Thoracic aorta (tissue), 2 donors: ENCODE measurements at places on chromosomes 5 and 9. TPM values are rescaled to one million over a fixed set of nuclear protein-coding genes. Genes with fewer than 3 reads are reported as not detected.

DNA sequence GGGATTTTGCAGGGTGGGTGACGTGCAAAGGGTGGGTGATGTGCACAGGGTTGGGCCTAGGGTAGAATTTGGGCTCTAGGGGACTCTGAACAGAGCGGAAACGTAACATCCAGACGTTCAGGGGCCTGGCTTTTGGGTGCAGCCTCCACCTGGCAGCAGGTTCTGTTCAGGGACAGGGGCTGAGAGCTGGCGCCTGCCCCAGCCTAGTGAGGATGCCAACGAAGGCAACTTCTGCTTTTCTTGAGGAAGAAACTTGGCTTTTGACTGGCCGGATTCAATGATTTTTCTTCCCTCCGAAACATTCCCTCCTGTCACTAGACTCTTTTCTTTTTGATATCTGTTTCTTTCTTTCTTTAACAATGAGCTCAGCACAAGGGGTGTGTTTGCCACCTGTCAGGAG is 38.6 kb upstream of the SLC6A19 start:
- H3K4me1 ChIP-seq = no peaks in the 10 kb centered on the region
- DNase-seq = no peak
- H3K27ac ChIP-seq = no peak overlapping the region
- H3K27me3 ChIP-seq = no peaks in the 10 kb centered on the region
- no peak overlapping the region for H3K4me3 ChIP-seq

GRCh38 chr9:127067603-127068220 is 54.7 kb downstream of the ANGPTL2 start:
- no peaks in the 10 kb centered on the region for H3K36me3 ChIP-seq
- H3K27me3 ChIP-seq = no peaks in the 10 kb centered on the region
- H3K27ac ChIP-seq = no peak overlapping the region

GRCh38 chr5:179780362-179780761 is 13.4 kb upstream of the LTC4S start:
- no peak for DNase-seq
- no peaks in the 10 kb centered on the region for H3K4me1 ChIP-seq
- H3K27ac ChIP-seq = no peak overlapping the region
- no peaks in the 10 kb centered on the region for H3K27me3 ChIP-seq
- H3K36me3 ChIP-seq = peaks cover 19% of the 10 kb centered on the region
- no peak overlapping the region for H3K4me3 ChIP-seq

The IFNK gene
- not detected for total RNA-seq

The PCDHGB3 gene
- total RNA-seq = 15.4 TPM

DNA sequence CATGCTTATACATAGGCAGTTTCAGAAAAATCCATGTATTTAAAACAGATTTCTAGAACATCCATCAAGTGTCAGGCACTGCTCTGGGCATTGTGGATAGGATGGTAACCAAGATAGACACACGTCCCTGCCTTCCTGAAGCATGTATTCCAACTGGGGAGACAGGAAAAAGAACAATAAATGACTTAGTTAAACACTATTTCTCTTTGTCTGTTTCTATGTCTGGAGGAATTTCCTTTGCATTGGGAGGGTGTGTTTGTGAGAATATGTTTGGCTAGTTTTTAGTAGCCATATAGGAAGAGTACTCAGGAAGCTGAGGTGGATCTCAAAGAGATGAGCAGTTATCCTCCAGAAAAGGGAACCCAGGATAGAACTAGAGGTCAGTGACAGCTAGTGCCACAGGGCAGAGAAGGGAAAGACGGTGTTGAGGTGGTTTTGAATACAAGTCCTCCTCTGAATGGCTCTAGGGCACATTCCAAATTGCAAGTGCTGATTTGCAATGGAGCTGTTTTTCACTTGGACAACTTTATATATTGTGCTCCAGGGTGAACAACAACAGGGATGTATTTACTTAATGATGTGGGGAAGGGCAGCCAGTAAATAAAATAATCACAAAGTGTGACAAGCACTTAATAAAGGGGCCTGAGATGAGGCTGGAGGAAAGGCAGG is 144.7 kb upstream of the SHB start:
- no peak for DNase-seq
- no peaks in the 10 kb centered on the region for H3K36me3 ChIP-seq
- no peak overlapping the region for H3K4me3 ChIP-seq
- no peak overlapping the region for H3K27ac ChIP-seq
- H3K27me3 ChIP-seq = no peaks in the 10 kb centered on the region
- no peaks in the 10 kb centered on the region for H3K4me1 ChIP-seq

DNA sequence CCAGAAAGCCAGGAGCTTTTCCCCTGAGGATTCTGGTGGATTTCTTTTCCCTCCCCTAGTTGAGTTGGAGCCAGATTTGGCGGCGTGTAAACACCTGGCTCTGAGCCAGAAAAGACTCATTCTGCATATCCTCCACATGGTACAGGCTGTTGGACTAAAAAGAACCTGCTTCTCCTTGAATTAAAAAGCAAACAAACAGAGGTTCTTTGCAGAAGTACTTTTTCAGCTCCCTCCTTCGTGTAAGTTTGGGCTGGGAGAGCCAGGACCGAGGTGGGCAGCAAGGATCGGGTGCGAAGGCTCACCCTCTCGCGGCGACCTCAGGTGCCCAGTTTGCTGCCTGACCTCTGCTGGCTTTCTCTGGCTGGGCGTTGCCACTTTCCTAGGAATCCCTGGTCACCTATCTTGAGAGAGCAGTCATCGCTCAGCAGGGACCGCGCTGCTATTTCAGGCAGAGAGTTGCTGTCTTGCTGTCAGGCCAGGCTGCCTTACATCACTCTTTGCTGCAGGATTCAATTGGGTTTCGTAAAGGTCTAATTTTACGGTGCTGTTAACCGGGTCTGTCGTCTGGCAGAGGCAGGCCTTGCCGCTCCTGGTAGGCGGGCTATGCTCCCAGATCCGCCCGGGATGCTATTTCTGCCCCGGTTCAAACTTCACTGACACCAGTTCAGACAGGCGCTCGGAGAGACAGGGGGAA is 3.2 kb downstream of the PAPPA start:
- H3K4me3 ChIP-seq = peak overlapping the region; percentile 81
- peak overlapping the region; percentile 84 for H3K27ac ChIP-seq
- H3K27me3 ChIP-seq = no peaks in the 10 kb centered on the region

DNA sequence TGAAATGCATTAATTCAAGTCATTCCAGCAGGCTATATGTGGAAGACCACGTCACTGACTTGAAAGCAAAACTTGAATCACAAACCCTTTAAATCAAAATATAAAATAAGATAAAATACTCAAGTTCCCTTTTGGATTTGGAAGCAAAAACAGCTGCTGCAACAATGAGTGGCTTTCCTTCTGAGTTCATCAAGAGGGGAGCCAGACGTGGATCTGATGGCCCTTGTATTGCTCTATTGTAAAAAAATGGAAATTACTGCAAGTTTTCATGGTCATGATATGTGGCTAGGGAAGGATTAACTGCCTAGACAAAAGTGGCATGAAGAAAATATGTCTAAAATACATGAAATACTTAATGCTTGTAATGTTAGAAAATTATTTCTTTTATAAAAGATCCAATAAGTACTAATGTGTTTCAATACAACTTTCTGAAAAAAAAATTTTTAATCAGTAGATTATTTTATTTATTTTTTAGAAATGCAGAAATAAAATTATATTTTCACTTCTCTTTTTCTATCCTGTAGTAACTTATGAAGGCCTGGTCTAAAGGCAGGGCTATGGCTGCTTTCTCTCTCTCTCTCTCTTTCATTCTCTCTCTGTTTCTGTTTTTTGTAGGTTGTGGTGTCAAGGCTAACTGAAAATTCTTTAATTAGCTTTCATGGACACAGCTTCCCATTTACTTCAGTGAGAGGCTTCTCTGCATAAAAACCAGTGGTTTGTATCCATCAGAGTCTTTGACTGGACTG is 24.0 kb downstream of the LIX1 start:
- DNase-seq = no peak
- no peaks in the 10 kb centered on the region for H3K27me3 ChIP-seq
- no peaks in the 10 kb centered on the region for H3K4me1 ChIP-seq
- H3K4me3 ChIP-seq = no peak overlapping the region
- H3K36me3 ChIP-seq = no peaks in the 10 kb centered on the region
- H3K27ac ChIP-seq = no peak overlapping the region

GRCh38 chr5:107869438-107870115 is 198.8 kb upstream of the EFNA5 start:
- H3K27ac ChIP-seq = no peak overlapping the region
- no peaks in the 10 kb centered on the region for H3K36me3 ChIP-seq
- no peak for DNase-seq
- H3K4me1 ChIP-seq = peaks cover 23% of the 10 kb centered on the region
- H3K27me3 ChIP-seq = no peaks in the 10 kb centered on the region

The CCL21 gene
- not detected for total RNA-seq

The QRFP gene
- total RNA-seq = not detected

- H3K4me1 ChIP-seq = peaks cover 5% of the 10 kb centered on the region
- H3K27ac ChIP-seq = no peak overlapping the region
- H3K27me3 ChIP-seq = no peaks in the 10 kb centered on the region
Observed at GRCh38 chr5:95285409-95285755, 488 bp upstream of the MCTP1 start.

The MYO10 gene
- 11.4 TPM for total RNA-seq

The GMCL2 gene
- total RNA-seq = not detected

GRCh38 chr9:82333671-82334070 is 345.1 kb downstream of the SPATA31D1 start:
- H3K4me1 ChIP-seq = no peaks in the 10 kb centered on the region
- H3K4me3 ChIP-seq = no peak overlapping the region

DNA sequence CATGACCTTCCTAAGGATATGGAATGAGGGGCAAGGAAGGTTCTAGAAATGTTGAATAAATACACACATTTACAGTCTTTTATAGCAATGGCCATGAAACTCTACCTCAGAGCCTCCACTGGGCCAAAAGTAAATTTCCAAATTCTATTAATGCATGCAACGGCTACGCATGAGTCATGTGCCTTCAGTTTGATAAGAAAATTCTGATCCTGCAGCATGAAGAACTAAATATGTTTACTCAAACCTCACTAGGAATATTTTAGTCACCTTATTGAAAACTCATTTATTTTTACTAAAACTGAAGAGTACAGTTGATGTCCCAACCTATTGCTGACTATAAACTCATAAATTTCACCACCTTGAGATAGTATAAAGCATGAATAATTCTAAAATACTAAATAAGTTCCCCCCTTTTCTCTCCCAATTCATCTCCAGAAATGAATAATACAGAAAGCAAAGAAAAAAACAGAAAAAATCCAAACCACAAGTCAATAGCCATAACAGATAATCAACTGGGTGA is 92.4 kb downstream of the GNAQ start:
- H3K4me1 ChIP-seq = peaks cover 30% of the 10 kb centered on the region
- H3K4me3 ChIP-seq = no peak overlapping the region
- no peak overlapping the region for H3K27ac ChIP-seq
- no peaks in the 10 kb centered on the region for H3K36me3 ChIP-seq

GRCh38 chr9:16341177-16341576 is 529.3 kb downstream of the BNC2 start:
- no peak for DNase-seq
- no peaks in the 10 kb centered on the region for H3K36me3 ChIP-seq
- no peaks in the 10 kb centered on the region for H3K27me3 ChIP-seq
- H3K4me1 ChIP-seq = peaks cover 37% of the 10 kb centered on the region
- H3K27ac ChIP-seq = no peak overlapping the region

DNA sequence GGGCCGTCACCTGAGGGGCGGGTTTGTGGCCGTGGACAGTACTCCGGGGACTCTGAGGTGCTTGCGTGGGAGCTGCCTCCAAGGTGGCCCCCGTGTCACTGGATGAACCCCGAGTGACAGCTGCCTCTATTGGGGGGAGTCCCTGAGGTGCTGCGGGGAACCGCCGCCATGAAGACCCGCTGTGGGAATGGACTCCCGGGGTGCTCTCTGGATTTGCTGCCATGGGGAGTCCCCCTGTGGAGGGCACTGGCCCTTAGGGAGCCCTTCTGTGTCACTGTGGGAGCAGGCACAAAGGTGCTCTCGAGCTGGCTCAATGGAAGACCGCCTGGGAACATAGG is 100.2 kb upstream of the CCL21 start:
- no peaks in the 10 kb centered on the region for H3K4me1 ChIP-seq
- no peaks in the 10 kb centered on the region for H3K36me3 ChIP-seq
- no peak for DNase-seq
- no peaks in the 10 kb centered on the region for H3K27me3 ChIP-seq
- H3K4me3 ChIP-seq = no peak overlapping the region
- no peak overlapping the region for H3K27ac ChIP-seq

- H3K4me1 ChIP-seq = no peaks in the 10 kb centered on the region
- H3K4me3 ChIP-seq = no peak overlapping the region
- H3K27ac ChIP-seq = no peak overlapping the region
- no peak for DNase-seq
Observed at GRCh38 chr5:662751-663435, 30.3 kb downstream of the TPPP start.
